ENCODE measurements at places on chromosomes 7 and 10.
A peak's percentile ranks its signal among the peaks of the same experiment; 100 is the strongest.

GRCh38 chr7:117212969-117213877 is 109.6 kb downstream of the WNT2 start:
- peak; percentile 25 for DNase-seq

DNA sequence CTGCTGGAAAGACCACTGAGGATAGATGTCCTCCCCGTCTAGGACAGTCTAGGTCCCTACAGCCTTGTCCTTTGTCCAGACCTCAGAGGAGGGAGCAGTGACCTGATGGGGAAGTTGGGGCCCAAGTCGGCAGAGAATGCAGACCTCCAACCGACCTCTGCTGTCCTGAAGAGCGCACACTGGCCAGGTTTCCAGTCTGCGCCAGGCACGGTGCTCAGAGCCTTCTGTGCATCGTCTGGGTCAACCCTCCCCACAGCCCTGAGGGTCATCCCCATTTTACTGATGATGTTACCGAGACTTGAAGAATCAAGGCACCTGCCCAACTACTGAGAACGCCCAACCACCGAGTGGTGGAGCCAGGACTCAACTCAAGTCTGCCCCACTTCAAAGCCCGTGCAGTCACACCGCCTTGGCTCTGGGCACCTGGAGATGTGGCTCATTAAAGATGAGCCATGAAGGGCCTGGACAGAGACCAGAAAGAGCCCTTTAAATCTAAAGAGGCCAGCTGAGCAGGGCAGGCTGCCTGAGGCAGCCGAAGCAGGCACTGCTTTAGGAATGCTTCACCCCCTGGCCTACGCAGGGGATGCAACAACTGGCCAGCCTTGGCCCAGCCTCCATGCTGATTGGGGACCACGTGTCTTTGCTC is 4.4 kb downstream of the ITPRIP start:
- DNase-seq, result no peak

- no peak for DNase-seq
Measured at GRCh38 chr7:118202061-118202460, 18.1 kb downstream of the LSM8 start.

- DNase-seq, result no peak
Measured at GRCh38 chr7:115758025-115758424, 272.5 kb downstream of the TFEC start.

DNA sequence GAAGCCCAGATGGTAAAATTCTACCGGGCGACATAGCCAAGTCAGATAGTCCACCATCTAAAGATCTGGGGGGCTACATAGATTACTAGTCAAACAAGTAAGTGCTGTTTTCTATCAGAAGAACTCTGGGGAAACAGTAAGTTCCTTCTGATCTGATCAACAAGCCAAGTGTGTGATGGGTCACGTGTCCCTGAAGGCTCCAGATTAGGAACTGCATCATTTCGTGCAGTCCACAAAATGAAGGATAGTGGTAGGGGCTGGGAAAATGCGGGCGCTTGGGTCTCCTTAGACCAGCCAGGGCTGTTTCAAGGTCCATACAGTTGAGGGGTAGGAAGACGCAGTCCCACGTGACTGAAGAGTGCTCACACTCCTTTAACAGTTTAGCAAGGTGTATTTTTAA is 1.8 kb upstream of the CHN2 start:
- DNase-seq, result no peak

- no peak for DNase-seq
Measured at GRCh38 chr7:117281562-117281961, 41.3 kb downstream of the WNT2 start.

DNA sequence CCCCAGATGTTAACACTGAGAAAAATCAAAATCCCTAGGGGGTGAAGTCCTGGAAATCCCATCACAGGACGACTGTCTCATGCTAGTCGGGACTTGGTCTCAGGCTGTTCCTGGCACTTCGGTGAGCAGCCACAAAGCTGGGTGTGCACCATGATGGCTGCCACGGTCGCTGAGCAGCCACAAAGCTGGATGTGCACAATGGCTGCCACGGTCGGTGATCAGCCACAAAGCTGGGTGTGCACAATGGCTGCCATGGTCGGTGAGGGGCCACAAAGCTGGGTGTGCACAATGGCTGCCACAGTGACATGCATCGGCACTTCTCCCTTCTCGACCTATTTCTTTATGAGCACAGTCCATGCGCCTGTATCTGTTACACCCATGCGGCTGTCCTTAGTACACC is 505.1 kb downstream of the TCERG1L start:
- no peak for DNase-seq

Measured in NCI-H446 (cell line).